ENCODE measurements at places on chromosomes 16 and 17. TPM values are rescaled to one million over a fixed set of nuclear protein-coding genes. Genes with fewer than 3 reads are reported as not detected.
A peak's percentile ranks its signal among the peaks of the same experiment; 100 is the strongest.

GRCh38 chr17:43745541-43745940 is 13.1 kb downstream of the SOST start:
- no peak overlapping the region for H3K27ac ChIP-seq
- no peak overlapping the region for H3K4me3 ChIP-seq
- no peaks in the 10 kb centered on the region for H3K4me1 ChIP-seq
- no peaks in the 10 kb centered on the region for H3K36me3 ChIP-seq
- no peak for DNase-seq

- no peak for DNase-seq
- H3K27ac ChIP-seq = no peak overlapping the region
- no peaks in the 10 kb centered on the region for H3K4me1 ChIP-seq
- H3K36me3 ChIP-seq = peaks cover 20% of the 10 kb centered on the region
Observed at GRCh38 chr17:31888124-31888523, 13.4 kb downstream of the UTP6 start.

DNA sequence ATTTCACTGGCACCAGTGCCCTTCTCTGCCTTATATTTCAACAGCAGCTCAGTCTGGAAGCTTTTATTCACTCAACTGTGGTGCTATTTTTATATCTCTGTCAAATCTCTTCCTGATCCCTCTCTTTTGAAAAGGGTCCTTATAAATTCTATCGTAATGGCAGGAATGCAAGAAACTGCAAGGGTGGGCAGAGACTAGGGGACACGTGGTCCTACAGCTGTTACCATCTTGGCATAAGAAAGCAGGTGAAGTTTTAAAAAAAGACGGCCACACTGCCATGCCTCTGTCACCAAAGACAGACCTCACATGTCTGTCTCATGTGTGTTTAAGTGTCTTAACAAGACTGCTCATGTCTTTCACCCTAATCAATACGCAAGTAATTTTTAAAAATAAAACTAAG is 368.4 kb upstream of the CDH11 start:
- H3K27me3 ChIP-seq = no peaks in the 10 kb centered on the region
- H3K4me3 ChIP-seq = no peak overlapping the region
- no peak overlapping the region for H3K27ac ChIP-seq
- no peaks in the 10 kb centered on the region for H3K36me3 ChIP-seq

DNA sequence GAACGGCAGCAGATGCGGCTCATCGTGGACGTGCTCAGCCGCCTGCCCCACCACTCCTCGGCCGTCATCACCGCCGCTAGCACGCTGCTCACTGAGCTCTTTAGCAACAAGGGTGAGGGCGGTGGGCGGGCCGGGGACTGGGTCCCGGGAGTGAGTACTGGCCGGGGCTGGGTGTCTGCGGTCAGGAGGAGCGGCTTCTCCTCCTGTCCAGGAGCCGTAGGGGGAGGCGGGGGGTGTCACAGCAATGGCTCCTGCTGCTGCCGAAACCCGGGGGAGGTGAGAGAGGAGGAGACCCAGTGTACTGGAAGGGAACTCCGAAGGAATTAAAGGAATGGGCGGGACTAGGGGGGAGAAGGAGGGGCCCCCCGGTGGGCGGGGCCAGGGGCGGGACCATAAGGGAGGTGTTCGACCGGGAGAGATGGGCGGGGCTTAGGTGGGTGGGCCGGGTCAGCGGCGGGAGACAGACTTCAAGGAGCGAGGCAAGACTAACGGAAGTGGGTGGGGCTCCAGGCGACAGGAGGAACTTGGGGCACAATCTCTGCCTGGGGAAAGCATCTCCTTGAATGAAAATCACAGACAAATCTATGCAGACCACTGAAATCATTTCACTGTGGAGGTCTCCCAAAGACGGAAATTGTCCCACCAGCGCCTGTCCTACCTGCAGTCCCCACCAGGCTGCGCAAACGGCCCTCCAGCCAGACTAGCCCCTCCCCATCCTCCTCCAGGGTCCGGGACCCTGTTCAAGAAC is 2.4 kb downstream of the NAGS start:
- H3K4me3 ChIP-seq = peak overlapping the region; percentile 89
- peaks cover 19% of the 10 kb centered on the region for H3K4me1 ChIP-seq
- DNase-seq = peak; percentile 86
- H3K27me3 ChIP-seq = no peaks in the 10 kb centered on the region
- peak overlapping the region; percentile 60 for H3K27ac ChIP-seq

DNA sequence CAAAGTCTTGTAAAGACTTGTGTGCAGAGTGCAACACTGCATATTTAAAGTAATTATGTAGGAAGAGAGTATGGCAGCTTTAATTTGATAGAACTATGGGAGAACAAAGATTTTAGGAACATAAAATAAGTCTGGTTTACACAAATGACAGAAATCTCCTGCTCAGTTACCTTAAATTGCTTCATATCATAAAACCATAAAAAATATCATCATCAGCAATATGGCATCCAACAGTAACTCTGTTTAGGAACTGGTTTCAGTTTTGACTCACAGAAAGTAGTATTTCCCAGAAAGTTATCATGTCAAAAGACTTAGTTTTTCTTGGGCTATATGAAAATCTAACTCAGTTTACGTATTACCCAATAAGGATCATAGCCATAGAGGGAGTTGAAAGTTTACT is 292.1 kb upstream of the PMFBP1 start:
- no peak overlapping the region for H3K4me3 ChIP-seq
- no peak overlapping the region for H3K27ac ChIP-seq
- no peaks in the 10 kb centered on the region for H3K36me3 ChIP-seq

DNA sequence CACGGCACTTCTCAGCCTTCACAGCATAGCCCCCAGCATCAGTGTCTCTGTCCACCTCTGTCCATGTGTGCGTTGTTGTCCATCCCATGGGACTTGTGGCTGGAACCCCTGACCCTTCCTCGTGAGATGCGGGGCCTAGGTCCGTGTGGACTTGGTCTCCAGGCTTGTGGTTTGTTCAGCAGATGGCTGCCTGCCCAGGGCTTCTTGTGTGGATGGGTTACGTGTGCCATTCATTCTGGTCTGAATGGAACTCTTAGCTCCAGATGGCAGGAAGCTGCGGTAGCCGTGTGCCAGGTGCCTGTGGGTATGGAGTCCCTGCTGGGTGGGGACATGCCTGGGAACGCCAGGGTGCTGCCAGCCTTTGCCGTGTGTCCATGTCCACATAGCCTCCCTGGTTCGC is 31.7 kb upstream of the NUDT16L1 start:
- peaks cover 76% of the 10 kb centered on the region for H3K4me1 ChIP-seq
- H3K4me3 ChIP-seq = no peak overlapping the region
- H3K36me3 ChIP-seq = no peaks in the 10 kb centered on the region
- DNase-seq = no peak

DNA sequence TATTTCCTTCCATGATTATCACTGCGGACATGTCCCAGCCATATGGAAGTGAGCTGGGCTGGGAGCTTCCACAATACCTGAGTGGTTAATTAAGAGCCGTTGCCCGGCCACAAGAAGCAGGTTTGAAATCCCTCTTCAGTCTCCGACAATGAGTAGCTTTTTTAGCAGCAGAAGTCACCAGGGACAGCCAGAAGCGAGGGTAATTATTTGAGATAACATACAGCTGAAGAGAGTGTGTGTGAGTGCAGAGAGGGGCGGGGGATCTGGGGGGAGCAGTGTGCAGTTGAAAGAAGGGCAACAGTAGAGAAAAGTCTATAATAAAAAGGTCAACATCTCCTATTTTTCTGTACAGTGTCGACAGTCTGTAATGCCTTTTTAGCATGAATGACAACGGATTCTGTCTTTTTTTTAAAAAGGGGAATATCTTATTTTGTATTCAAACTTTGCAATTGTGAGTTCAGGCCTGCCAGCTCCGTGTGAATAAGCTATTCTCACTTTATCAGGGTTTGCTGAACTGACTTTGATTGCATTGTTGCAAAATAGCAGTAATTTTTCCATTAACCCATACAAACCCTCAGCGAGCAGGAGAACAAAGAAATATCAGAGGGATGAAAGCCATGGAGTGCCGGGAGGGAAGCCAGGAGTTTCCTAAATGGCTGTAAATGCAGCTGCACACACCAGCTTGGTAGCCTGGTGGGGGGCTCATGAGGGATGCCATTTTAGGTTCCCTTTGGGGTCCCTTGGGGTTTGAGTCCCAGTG is 220.3 kb upstream of the IRX3 start:
- no peaks in the 10 kb centered on the region for H3K27me3 ChIP-seq
- no peaks in the 10 kb centered on the region for H3K36me3 ChIP-seq
- H3K27ac ChIP-seq = no peak overlapping the region
- H3K4me1 ChIP-seq = no peaks in the 10 kb centered on the region

DNA sequence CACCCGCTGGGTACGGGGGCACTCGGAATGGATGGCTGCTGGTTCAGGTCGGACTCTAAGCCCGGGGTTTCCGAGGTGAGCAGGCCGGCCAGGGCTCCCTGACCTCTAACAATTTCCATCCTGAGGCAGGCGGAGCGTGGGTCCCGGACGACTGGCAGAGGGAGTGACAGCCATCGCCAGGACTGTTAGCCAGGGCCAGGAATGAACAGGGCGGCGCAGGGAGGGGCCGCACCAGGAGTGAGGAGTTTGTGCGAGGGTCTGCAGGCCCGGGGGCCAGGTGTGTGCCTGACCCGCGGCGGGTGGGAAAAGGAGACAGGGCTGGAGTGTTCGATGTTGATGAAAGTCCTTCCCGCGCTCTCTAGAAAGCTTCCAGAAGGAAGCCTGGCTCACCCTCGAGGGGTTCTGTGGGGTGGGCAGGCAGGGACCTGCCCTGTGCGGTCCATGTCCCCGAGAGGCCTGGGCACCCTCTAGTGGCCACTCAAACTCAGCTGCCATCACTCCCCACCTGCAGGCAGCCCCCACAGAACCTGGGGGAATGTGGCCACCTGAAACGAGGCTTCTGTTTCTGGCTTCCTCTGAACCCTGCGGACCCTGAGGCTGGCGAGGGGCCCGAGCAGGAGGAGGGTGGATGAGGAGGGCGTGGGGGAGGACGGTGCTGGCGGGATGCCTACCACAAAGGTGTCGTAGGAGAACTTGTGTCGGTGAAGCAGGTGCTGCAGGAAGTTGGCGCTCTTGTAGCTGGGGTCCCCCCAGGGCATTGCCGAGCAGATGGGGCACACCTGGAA is 8.2 kb downstream of the RNF166 start:
- no peaks in the 10 kb centered on the region for H3K27me3 ChIP-seq
- no peak overlapping the region for H3K4me3 ChIP-seq
- DNase-seq = peak; percentile 30
- H3K4me1 ChIP-seq = peaks cover 48% of the 10 kb centered on the region

- H3K4me1 ChIP-seq = peaks cover 33% of the 10 kb centered on the region
- no peaks in the 10 kb centered on the region for H3K36me3 ChIP-seq
- no peak overlapping the region for H3K4me3 ChIP-seq
- no peak for DNase-seq
- no peak overlapping the region for H3K27ac ChIP-seq
Observed at GRCh38 chr17:7018331-7018964, 4.4 kb upstream of the BCL6B start.

DNA sequence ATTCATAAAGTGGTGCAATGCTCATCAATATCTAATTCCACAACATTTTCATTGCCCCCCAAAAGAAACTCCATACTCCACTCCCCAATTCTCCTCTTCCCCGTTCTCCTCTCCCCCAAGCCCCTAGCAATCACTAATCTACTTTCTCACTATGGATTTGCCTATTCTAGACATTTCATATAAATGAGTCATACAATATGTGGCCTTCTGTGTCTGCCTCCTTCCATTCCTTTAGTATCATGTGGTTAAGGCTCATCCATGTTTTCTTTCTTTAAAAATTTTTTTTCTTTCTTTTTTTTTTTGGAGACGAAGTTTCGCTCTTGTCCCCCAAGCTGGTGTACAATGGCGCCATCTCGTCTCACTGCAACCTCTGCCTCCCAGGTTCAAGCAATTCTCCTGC is 56.3 kb upstream of the HAS3 start:
- no peaks in the 10 kb centered on the region for H3K36me3 ChIP-seq
- no peak for DNase-seq
- H3K27me3 ChIP-seq = no peaks in the 10 kb centered on the region
- no peak overlapping the region for H3K27ac ChIP-seq

DNA sequence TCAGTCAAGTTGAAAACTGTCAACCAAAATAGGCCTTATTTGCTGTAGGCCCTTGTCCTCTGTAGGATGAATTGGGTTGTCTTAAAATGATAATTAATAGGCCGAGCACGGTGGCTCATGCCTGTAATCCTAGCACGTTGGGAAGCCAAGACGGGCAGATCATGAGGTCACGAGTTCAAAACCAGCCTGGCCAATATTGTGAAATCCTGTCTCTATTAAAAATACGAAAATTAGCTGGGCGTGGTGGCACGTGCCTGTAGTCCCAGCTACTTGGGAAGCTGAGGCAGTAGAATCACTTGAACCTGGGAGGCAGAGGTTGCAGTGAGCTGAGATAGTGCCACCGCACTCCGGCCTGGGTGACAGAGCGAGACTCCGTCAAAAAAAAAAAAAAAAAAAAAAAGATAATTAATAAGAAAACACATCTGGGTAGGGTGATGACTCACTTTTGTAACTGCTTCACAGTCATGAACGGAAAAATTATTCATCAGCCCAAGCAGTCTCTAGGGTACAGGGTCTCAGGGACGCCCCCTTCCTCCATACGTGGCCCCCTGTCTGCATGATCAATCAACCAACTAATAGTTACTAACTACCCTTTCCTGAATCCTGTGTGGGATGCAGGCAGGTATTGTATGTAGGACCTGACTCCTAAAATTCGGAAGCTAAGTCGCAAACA is 137.0 kb upstream of the RCVRN start:
- H3K4me1 ChIP-seq = no peaks in the 10 kb centered on the region
- H3K27me3 ChIP-seq = no peaks in the 10 kb centered on the region
- no peaks in the 10 kb centered on the region for H3K36me3 ChIP-seq

DNA sequence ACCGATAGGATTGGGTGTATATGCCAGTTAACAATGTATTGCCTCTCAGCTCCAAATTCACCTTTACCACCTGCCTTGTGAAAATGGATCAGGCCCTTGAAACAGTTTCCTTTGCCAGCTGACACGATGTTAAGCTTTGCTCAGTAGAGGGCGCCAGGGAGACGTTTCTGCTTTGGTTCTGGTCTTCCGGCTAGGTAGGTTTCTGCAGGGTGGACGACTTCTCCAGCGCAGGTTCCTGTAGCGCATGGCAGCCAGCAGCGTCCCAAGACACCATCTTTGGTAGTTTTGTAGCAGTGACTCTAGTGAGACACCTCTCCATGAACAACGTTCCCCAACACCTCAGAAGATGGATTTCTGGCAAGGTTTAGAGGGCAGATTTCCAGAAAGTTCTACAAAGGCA is 24.0 kb downstream of the SYCE1L start:
- H3K27ac ChIP-seq = no peak overlapping the region
- no peak for DNase-seq
- no peaks in the 10 kb centered on the region for H3K36me3 ChIP-seq
- H3K4me3 ChIP-seq = no peak overlapping the region

DNA sequence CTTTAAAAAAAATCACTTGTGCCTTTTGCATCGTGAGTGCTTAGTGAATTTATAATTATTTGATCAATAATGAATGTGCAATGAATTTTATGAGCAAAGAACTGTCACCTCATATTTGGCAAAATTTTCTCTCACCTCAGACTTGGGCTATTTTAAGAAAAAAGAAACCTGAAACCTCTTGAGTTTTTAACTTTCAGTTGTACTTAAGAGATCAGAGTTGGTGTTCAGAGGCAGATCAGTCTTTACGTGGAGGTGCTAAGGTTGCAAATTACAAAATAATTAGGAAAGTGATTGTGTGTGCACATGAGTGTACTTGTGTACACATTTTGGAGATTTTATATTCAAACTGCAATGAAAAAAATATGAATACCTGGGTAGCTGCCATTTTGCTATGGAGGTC is 218.7 kb upstream of the RBFOX1 start:
- H3K27ac ChIP-seq = no peak overlapping the region
- no peaks in the 10 kb centered on the region for H3K27me3 ChIP-seq
- H3K4me3 ChIP-seq = no peak overlapping the region

PDK2 gene
- 22.5 TPM for total RNA-seq

CTRB1 gene
- total RNA-seq = not detected

SYNGR3 gene
- 8.8 TPM for total RNA-seq

AURKB gene
- 1.6 TPM for total RNA-seq

CCDC137 gene
- total RNA-seq = 16.3 TPM

SLC13A5 gene
- not detected for total RNA-seq

EVPLL gene
- total RNA-seq = not detected

DHRS7B gene
- 9.0 TPM for total RNA-seq

All from naive thymus-derived CD4-positive, alpha-beta T cell (primary cell).